ENCODE measurements at places on chromosomes 12 and 14.

- no peak for DNase-seq
Measured at GRCh38 chr12:10160617-10161385, 11.1 kb downstream of the OLR1 start.

GRCh38 chr12:67425394-67425793, 156.2 kb downstream of the CAND1 start:
- DNase-seq = no peak

- no peak for DNase-seq
Measured at GRCh38 chr12:15689751-15690191, 99.4 kb downstream of the EPS8 start.

GRCh38 chr14:52836063-52836462, 44.7 kb upstream of the GNPNAT1 start:
- no peak for DNase-seq

- no peak for DNase-seq
Measured at GRCh38 chr12:72288911-72289310, 16.7 kb downstream of the TRHDE start.

DNA sequence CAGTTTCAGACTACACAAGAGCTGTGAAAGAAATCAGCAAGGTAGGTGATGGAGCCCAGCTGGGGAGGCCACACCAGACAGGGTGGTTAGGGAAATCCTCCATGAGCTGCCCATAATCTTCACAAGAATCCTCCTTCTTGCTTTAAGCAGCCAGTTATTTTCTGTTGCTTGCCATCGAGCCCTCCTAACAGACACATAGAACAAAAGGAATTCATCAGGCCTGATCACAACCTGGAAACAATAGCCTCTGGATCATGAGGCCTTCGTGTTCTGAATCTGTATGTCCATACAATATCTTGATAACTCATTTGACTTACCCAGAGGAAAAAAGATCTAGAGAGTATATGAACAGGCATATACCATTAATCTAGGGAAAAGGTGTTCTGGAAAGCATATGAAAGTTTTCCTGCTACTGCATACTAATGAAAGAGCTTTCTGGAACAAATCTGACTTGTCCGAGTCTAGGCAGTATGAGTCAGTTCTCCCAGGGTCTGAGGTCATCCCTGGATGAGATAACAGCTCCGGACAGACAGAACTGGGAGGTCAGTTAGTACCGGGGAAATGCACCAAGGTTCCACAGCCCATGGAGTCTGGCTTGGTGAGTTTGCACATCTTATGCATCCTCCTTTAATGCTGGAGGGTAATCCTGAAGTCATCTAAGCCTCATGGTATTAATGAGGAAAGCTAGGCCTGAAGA, 52.8 kb upstream of the ELK3 start:
- DNase-seq = no peak

DNA sequence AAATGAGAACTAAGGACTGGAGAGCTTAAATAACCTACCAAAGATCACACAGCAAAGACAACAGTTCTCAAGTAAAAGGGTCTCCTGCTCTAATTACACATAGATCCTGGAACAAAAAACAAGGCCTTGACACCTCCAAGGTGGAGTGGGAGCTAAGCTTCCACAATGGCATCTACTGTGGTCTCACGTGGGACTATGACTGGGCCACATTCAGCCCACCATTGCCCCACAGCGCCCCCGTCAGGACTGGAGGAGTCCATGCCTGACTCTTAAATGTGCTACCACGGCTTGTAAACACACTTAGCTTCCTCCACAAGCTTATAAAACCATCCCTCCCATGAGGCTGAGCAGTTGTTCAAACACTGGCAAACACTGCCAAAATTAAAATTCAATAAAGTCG, 88.5 kb downstream of the GCH1 start:
- no peak for DNase-seq

- DNase-seq = no peak
Measured at GRCh38 chr14:30708157-30708556, 86.0 kb downstream of the SCFD1 start.

DNA sequence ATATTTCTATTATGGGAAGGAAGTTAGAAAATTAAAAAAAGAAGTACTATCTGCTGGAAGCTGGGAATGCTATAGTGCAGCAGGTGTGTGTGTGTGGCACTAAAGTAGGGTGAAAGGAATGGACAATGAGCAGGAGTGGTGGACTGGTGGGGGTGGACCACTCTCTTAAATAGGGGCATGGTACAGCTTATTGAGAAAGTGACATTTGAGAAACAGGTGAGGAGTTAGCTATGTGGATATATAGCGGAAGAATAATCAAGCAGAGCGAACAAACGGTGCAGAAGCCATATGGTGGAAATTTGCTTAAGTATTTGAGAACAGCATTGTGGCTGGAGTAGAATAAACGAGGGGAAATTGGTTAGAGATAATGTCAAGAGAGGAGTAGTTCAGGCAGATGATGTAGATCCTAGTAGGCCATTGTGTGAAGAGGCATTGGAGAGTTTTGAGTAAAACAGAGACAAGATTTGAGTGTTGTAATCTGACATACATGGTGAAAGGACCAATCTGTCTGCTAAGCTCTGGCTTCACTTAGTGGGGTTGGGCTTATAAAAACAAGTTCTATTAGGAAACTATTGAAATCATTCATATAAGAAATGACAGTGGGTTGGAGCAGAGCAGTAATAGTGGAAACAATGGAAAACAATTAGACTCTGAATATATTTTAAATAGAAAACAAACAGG, 149.2 kb upstream of the SYT10 start:
- no peak for DNase-seq

DNA sequence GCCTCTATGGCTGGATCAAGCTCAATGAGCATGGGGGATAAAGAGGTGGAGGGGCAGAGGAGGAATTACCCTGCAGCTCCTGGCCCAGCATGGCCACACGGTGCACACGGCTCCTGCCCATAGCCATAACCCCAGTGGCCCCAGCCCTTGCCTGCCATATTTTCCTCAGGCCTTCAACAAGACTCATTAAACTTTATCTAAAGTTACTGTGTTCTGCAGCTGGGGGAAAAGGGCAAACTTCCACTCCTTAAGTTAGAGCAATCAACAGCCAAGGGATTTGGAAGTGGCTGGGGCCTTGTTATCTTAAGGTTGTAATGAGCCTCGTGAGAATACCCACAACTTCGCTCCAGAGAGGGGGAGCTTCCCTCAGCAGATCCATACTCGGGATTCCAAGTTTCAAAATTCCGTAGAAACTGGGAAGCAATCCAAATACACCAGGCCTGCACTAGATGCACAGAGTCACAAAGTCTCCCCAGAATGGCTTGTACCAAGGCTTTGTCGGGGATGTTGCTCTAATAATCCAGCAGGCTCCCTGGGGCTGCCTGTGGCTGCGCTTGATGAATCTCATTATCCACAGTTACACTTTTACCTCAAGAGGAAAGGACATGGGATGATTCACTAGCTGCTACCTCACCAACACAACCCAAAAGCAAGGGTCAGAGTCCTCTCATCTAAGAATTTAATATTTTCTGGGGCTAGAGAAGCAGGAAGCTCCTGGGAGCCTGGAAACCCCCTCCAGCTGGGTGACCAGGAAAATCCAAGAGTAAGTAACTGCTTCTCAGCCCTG, 13.0 kb upstream of the OR6J1 start:
- DNase-seq = no peak

DNA sequence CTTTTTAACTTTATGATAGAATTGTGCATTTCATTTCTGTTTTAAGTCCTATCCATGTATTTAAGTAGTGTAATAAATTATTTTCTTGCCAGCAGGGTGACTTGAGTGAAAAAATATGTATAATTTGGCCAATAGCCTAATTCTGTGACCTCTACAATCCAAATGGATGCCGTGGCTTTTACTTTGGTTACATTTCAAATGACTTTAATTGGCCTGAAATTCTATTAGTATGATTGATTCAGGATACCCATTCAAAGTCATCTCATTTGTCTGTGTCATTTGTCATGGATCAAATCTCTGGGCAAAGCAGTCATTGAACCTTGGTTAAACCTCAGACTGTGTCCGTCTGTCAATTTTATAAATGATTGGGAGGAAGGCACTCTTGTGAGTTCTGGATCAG, 29.6 kb downstream of the CRADD start:
- DNase-seq = no peak

DNA sequence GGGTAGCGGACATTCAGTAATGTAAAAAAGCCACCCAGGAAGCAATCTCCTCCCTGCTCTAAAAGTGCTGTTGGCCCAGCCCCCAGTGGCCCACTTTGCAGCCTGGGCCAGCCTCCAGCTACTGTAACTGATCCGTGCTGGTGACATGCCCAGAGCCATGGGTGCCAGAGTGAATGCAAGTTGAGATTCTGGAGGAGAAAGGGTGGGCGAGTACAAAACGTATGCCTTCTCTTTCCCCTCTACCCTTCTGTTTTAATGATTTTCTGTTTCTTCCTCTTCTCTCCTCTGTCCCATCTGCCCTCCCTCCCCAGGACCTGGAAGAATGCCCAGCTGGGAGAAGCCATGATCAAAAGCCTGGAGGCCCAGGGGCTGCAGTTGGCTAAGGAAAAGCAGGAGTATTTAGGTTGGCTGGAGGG, 16.9 kb downstream of the PLEKHD1 start:
- no peak for DNase-seq

GRCh38 chr14:35938770-35939169, 112.6 kb downstream of the BRMS1L start:
- DNase-seq = no peak

DNA sequence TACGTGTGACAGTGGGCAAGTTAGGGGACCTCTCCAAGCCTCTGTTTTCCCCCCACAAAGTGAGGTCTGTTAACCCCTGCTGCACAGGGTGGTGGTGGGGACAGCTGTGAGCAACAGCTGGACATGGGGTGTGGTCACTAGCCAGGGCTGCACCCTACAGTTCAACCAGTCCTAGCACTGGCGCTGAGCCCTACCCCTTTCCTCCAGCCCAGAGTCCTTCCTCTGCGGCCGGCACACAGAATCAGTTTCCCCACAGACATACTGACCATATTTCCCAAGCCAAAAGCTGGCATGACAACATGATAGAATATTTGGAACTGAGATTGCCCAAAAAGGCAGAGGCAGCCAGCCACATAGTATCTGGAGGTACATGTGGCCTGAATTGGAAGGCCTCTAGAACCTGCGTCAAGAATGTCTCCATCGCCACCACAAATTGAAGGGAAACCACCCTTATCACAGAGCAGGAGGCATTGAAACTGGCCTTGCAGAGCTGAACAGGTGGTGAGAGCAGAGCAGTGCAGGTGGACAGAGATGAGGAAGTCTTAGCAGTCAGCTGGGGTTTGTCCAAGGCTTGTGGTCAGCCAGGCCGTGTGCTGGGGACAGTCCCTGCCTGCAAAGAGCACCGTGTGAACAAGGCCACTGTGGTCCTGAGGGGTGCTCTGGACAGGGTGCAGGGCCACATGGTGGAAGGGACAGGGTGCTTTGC, 21.2 kb downstream of the DEGS2 start:
- DNase-seq = no peak

Measured in stimulated activated CD8-positive, alpha-beta memory T cell treated with anti-CD3 and anti-CD28 coated beads, Interleukin-4, amount 100 ng/mL, for 4 hours (primary cell).